Activated CD8-positive, alpha-beta memory T cell treated with anti-CD3 and anti-CD28 coated beads for 4 hours (primary cell): ENCODE measurements at places on chromosomes 4 and X.

DNA sequence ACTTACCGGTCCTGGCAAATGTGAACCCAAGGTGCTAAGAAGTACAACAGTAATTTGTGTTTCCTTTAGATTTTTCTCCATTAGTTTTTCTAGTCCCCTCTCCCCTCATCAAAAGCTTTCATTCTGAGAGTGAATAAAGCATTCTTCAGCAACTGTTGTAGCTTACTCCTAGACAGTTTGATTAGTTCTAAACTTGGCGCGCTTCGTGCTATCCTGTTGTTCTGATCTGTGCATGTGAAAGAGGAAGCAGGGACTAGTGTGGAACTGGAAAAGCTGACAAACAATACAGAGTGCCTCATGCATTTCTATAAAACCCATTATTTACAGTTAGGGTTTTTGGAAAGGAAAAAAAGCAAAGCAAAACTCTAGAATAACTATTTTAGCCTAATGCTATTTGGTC lies 556.9 kb upstream of the SLIT2 start:
- no peak for DNase-seq

- no peak for DNase-seq
Observed at GRCh38 chrX:37753384-37753783, 26.5 kb upstream of the CYBB start.

DNA sequence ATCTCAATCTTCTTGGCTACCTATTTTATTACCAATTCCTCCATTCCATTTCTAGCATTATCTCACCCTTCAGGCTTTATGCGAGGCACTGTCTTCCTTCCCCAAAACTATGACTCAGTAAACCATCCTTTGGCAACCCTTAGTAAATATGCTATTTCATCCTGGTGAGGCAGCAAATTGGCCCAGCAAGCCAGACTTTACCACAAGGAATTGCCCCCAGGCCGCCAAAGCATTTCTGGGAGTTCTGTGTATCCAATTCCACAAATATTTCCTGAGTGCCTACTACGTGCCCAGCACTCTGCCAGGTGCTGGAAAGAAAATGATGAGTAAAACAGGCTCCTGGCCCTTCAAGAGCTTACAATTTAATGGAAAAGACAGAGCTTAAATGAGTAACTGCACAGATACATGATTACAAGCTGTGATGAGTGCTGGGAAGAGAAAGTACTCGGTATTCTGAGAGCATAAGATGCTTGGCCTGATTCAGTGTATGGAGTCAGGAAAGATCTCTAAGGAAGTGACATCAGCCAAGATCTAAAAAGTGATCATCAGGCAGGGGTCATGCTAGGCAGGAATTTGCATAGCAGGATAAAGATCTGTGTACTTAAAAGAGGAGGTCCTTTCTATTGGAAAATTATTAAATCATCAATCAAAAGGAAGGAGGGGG lies 193.8 kb downstream of the ADAMTS3 start:
- no peak for DNase-seq

DNA sequence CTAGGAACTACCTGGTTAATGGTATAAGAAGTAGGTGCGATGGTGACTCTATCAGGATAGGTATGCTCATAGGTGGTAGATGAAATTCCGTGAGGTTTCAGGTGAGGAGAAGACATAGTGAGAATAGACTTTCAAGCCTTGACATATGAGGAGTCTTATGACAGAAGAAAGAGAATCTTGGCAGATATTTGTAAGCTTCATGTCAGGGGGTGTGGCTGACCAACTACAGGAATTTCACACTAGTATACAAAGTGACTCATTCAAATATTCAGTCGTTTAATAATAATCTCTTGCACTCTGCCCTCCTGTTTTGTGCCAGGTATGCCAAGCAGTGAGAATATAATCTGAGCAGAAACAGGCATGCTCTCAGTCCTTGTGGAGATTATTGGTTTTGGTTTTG lies 22.8 kb downstream of the PACRGL start:
- DNase-seq, result no peak
